ENCODE measurements at places on chromosomes 4 and X.

- DNase-seq = no peak
These were observed 124.2 kb upstream of the DGKK start for GRCh38 chrX:50594788-50595187.

GRCh38 chrX:9416562-9417348 is 48.1 kb upstream of the TBL1X start:
- no peak for DNase-seq

DNA sequence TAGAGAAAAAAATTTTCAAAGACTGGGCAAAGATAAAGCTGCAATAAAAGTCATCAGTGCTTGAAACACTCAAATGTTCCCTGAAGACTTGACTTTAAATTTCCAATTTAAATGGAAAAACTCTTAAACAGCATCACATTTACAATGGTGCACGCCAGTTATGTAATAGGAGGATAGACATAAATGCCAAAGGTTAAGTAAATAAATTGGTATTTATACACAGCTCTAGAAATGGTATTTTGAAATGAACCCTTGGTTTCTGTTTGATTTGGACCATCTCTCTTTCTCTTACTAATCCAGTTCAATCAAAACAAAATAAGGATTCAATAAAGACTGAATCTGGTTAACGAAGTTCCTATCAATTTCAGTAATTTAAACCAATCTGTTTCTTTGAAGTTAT is 272.6 kb downstream of the GPM6A start:
- no peak for DNase-seq

- DNase-seq = no peak
These were observed 1.3 kb downstream of the PTPN13 start for GRCh38 chr4:86595426-86595805.

- no peak for DNase-seq
These were observed at the start of gene ZNF732 for GRCh38 chr4:304969-305680. ZNF732 (minus strand) TSS chr4:305474; CDS start chr4:305310, 164 bp downstream.

DNA sequence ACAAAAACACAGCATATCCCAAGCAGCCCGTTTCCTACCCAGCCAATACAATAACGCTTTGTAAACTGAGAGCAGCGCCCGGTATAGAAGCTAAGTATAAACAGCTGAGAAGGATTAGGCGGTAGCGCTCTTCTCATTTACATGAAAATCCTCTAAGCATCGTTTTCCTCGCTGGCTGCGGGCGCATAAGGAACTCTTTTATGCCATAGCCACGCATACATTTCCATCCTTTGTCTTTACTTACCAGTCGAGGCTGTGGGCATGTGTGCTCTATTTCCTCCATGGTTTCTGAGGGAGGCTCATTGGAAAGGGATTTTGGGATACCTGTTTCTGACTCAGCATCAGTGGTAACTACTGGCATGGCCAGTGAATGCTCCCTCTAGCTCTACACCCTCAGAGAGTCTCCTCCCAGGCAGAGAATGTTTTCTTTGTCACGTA is 383 bp downstream of the PCYT1B start:
- no peak for DNase-seq

- no peak for DNase-seq
These were observed 631.6 kb downstream of the PCDH18 start for GRCh38 chr4:136900696-136901095.

GRCh38 chr4:1137063-1137776 is 23.9 kb upstream of the RNF212 start:
- no peak for DNase-seq

DNA sequence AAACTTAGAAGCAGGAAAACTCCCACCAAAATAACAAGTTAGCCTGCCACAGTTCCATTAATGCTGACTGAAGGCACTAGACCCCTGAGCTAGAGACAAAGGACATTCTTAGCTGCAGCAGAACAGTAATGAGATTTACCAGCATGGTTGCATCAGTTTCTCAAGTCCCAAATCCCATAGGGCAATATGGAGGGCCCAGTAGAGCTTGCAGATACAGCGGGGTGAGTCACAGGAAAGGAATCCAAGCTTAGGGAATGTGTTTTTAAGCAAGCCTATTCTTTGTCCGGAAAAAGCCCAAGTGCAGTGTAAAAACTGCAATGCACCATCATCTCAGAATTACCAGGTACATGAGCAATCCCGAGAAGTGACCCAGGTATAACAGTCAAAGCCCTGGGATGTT is 51.3 kb upstream of the EXOC1L start:
- DNase-seq = no peak

- DNase-seq = no peak
These were observed 5.2 kb downstream of the MFSD8 start for GRCh38 chr4:127959794-127960193.

DNA sequence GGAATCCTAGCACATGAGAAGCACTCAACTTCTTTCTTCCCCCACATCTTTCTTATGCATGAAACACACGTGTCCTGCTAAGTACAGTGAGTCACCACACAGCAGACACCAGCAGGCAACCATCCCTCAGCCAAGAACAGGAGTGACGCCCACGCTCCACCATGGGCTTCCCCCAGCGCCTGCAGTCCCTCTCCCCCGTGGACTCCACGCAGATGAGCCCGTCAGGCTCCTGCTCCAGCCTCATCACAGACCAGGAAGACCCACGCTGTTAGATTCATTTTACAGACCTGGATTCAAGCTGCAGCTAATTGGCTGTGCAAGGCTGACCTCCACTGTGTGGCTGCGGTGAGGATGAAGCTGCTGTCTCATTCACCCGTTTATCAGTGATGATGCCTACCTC is 16.7 kb downstream of the HMX1 start:
- no peak for DNase-seq

DNA sequence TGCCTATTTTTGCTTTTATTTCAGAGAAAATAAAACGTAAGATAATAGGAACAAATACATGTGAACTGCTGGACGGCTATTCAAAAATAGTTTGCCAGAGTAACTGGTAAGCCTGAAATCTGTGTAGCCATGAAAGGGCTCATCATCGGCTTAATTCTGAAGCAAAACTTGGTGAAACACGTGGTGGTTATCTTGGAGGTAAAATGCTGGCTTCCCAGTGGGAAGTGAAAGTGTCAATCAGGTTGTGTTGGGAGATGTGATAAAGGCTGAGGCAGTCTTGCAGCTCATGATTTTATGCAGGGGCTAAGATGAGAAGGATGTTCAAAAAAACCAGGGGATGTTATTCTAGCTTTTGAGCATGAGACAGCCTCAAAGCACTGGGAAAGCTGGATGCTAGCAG is 36.1 kb upstream of the TLR2 start:
- DNase-seq = no peak

DNA sequence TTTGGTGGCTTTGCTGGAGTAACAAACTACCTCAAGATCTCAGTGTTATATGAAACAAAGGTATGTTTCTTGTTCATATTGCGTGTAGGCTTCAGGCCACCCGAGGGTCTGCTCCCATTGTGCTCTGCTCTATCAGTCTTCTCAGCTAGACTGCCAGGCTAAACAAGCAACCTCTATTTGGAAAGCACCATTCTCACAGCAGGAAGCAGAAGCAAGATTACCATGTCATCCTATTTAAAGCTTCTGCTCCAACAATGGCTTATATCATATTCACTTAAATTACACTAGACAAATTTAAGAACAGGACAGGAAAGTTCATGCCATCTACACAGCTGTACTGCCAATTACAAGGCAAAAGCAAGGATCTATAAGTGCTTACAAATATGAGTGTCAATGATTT is 385.8 kb downstream of the PPARGC1A start:
- no peak for DNase-seq

- no peak for DNase-seq
These were observed 1.6 kb upstream of the ARMCX4 start for GRCh38 chrX:101483705-101484104.

GRCh38 chr4:155599596-155599995 is 67.1 kb upstream of the GUCY1A1 start:
- no peak for DNase-seq

- no peak for DNase-seq
These were observed 727.4 kb downstream of the FAM133A start for GRCh38 chrX:94401426-94401825.

- DNase-seq = no peak
These were observed 26.2 kb upstream of the USP46 start for GRCh38 chr4:52685316-52685715.

DNA sequence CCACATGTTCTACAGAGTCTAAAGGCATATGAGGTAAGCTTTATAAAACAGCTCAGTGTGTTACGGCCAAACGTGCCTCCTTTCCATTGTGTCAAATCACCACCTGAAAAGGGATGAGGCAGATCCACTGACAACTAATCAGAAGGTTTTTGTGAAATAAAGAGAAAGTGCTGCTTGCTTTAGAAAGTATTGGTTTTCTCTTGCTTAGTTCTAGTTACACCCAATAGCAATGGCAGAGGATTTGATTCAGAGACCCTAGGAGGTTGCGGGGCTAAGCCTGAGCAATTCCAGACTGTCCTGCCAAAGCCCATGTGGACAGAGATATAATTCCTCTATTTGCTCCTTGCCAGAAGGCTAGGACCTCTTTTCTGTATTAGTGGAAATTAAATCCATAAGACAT is 125.5 kb downstream of the SPRY1 start:
- no peak for DNase-seq

- no peak for DNase-seq
These were observed 47.6 kb upstream of the UXT start for GRCh38 chrX:47706575-47706974.

DNA sequence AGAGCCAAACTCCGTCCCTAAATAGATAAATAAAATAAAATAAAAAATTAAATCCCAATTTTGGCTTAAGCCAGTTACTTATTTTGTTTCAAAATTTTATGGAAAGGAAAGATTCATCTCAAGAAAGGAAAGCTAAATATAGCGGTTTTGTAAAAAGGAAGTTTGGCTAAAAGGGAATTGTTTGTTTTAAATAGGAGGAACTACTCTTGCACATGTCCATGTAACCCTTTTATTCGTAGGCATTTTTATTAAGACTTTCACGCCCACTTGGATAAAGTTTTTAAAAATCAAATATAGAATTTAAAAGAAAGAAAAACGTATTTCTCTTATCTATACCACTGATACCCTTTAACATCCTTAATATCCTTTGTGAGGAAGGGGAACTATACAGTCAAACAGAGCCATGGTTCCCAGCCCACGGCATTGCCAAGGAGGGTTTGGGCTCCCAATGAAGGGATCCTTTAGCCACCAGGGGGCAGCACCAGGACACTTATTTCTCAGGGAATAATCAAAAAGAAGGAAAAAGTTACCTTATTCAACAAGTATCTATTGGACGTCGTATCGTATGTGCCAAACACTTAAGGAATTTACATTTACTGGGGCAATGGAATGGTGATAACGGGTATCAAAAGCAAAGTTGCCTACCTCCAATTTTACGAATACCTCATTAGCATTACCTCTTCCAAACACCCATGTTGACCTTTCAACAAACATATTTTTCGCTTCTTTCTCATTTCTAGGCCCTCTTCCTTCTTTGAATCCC is 27.7 kb downstream of the CDKN2AIP start:
- DNase-seq = peak; percentile 76

DNA sequence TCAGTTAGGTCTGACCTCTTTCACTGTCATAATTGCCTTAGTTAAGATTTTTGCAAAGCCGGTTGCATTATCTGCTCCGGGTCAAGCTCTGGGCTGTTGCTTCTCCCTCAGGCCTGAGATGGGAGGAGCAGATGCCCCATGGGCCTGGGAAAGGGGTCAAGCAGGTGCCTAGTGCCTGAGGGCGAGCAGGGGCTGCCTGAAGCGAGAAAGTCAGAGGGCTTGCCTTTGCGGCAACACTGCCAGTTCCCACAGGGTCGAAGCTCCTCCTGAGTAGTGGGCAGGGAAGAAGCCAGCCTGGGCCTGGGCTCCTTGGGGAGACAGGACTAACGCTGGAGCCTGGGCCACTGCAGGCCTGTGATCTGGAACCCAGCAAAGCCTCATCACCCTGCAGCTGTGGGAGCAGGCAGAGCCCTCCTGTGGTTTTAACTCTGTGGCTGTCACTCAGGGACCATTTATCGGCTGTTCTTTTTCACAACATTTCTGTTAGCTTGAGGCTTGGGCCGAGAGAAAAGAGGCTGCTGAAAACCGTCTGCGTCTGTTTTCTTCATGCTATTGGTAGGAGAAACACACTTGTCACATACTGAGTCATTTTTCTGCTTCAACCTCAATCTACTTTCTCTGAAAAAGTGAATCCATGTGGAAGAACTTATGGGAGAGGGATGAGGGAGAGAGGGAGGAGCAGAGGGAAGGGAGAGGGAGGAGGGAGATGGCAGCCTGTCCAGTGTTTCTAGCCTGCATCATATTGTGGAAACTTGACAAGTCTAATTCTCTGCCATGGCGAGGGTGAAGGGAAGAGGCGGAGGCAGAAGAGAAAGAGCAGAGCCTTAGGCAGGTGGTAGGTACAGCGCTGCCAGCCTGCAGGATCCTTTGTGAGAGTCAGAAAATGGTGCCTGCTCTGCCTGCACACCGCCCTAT is 68.4 kb downstream of the RHOH start:
- peak; percentile 71 for DNase-seq

DNA sequence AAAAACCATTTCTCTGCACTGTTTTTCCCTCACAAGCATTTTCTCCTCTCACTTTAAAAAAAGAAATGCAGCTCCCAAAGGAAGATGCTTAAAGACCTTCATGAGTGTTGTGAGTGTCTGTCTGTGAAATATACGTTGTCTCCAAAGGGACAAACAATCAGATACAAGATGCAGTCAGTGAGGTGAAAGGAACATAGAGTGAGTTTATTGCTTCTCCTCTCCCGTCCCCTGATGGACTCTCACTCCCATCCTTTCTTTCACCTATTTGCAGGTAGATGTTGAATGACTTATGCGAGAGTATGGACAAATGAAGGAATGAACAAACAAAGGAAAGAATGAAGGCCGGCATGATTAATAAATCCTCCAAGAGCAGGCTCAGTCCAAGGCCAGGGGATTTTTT is 561.2 kb upstream of the DIPK2B start:
- no peak for DNase-seq

DNA sequence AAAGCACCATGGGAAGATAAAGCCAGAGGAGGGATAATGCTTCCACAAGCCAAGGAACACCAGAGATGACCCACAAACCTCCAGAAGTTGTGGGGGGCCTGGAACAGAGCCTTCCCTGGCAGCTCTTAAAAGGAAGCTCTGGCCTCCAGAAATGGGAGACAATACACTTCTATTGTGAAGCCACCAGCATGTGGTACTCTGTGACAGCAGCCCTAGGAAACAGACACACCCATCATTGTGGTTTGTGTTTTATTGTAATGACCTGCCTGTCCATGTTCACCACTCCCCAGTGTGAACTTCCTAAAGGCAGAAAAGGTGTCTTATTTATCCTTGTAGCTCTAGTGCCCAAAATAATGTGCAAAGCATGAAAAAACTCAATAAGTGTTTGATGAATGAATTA is 264.1 kb upstream of the GATB start:
- DNase-seq = peak; percentile 16
